ENCODE measurements at places on chromosomes 2 and 18. TPM values are rescaled to one million over a fixed set of nuclear protein-coding genes. Genes with fewer than 3 reads are reported as not detected.
A peak's percentile ranks its signal among the peaks of the same experiment; 100 is the strongest.

DNA sequence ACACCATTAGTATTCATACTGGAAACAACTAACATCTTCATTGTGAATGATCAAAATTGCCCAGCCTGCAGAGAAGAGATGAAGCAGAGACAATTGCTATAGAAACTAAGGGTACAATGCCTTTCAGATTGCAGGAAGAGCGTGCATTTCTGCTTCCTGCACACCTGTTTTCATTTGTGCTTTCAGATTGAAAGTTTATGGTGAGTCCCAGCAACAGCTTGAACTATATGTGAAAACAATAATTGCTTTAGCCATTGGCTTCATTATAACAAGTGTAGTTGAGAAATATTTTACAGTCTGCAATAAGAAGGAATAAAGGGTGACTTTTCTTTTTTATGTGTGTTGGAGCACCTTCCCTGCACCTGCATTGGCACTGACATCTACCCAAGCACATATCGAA is 136.3 kb downstream of the CD8B2 start:
- no peaks in the 10 kb centered on the region for H3K4me1 ChIP-seq
- DNase-seq, result no peak
- peaks cover 13% of the 10 kb centered on the region for H3K36me3 ChIP-seq
- H3K4me3 ChIP-seq, result no peak overlapping the region
- H3K27ac ChIP-seq, result no peak overlapping the region

Gene LYG2
- not detected for polyA plus RNA-seq

DNA sequence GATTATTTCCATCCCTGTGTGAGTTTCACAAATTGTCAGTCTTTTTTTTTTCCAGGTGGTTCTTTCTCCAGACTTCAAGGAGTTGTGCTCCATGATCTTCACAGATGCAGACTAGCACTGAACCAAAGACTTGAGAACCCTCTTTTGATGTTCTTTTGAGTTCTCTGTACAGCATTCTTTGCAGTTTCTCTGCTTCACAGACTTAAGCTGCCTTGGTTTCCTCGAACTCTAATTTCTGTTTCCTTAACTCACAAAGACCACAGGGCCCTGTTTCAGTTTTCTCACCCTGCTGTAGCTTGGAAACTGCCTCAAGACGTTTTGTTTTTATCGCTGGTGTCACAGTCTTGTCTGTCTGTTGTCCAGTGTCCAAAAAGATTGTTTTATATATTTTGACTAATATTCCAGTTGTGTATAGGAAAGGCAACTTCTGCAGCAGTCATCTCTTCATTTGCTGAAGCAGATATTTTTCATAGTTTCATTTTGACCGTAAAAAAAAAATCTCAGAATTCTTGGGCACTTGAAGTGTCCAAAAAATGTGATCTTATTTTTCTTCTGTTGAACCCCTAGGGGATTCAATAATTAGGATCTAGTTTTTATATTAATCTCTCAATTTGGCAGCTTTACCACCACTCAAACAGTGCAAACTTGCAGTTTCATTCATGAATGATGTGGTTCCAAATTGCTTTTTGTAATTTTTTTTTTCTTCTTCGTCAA is 97.0 kb upstream of the MC4R start:
- H3K27me3 ChIP-seq, result no peaks in the 10 kb centered on the region
- H3K36me3 ChIP-seq, result no peaks in the 10 kb centered on the region
- H3K4me3 ChIP-seq, result no peak overlapping the region
- H3K27ac ChIP-seq, result no peak overlapping the region

GRCh38 chr2:240467659-240468302 is 32.3 kb downstream of the GPC1 start:
- H3K27me3 ChIP-seq, result no peaks in the 10 kb centered on the region
- DNase-seq, result no peak
- no peaks in the 10 kb centered on the region for H3K36me3 ChIP-seq
- H3K27ac ChIP-seq, result no peak overlapping the region
- no peak overlapping the region for H3K4me3 ChIP-seq
- peaks cover 2% of the 10 kb centered on the region for H3K4me1 ChIP-seq

DNA sequence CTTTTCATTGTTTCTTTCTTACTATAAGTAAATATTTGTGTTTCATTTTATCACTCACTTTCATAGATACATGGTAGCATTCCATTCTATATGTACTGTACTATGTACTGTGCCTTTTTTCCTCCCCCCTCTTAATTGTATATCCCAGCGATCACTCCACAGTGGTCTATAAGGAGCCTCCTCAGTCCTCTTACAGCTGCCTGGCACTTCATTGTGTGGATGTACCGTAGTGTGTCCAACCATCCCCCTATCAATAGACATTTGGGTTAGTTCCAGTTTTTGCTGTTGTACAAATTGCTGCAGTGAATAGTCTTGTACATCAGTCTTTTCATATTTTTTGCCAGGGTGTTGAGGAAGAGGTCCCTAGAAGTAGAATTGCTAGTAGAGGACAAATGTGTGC is 21.4 kb upstream of the DRC1 start:
- H3K4me3 ChIP-seq, result no peak overlapping the region
- H3K4me1 ChIP-seq, result peaks cover 14% of the 10 kb centered on the region
- no peak for DNase-seq
- no peaks in the 10 kb centered on the region for H3K27me3 ChIP-seq
- H3K36me3 ChIP-seq, result peaks cover 64% of the 10 kb centered on the region
- no peak overlapping the region for H3K27ac ChIP-seq

- H3K36me3 ChIP-seq, result peaks cover 43% of the 10 kb centered on the region
- DNase-seq, result no peak
- no peaks in the 10 kb centered on the region for H3K27me3 ChIP-seq
- peak overlapping the region; percentile 1 for H3K27ac ChIP-seq
Observed at GRCh38 chr2:68050353-68050752, 12.5 kb downstream of the C1D start.

Gene SIX2
- polyA plus RNA-seq, result not detected

GRCh38 chr2:45729753-45730512 is 78.5 kb downstream of the PRKCE start:
- H3K4me1 ChIP-seq, result peaks cover 8% of the 10 kb centered on the region
- no peak overlapping the region for H3K4me3 ChIP-seq
- no peaks in the 10 kb centered on the region for H3K36me3 ChIP-seq
- no peak for DNase-seq
- no peak overlapping the region for H3K27ac ChIP-seq

Gene MYCN
- not detected for polyA plus RNA-seq

Gene CNTNAP5
- polyA plus RNA-seq, result not detected

DNA sequence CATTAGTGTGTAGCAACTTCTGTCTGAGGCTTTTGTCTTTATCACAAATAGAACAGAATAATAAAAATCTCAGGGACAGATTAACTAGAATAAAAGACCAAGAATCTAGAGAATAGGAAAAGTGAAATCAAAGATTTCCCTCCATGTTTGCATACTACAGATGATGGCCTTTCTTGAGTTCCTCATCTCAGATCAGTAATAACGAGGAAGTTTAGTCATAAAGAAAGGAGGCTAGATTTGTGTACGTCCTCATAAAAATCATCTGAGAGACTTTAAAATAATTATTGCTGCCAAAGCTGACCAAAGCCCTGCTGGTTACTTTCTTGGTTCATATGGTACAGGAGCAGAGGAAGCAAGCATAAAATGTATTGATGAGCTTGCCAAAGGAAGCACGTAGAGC is 117.3 kb downstream of the MIB1 start:
- no peak for DNase-seq
- H3K36me3 ChIP-seq, result peaks cover 65% of the 10 kb centered on the region
- H3K4me3 ChIP-seq, result no peak overlapping the region
- H3K4me1 ChIP-seq, result peaks cover 2% of the 10 kb centered on the region
- H3K27ac ChIP-seq, result no peak overlapping the region

DNA sequence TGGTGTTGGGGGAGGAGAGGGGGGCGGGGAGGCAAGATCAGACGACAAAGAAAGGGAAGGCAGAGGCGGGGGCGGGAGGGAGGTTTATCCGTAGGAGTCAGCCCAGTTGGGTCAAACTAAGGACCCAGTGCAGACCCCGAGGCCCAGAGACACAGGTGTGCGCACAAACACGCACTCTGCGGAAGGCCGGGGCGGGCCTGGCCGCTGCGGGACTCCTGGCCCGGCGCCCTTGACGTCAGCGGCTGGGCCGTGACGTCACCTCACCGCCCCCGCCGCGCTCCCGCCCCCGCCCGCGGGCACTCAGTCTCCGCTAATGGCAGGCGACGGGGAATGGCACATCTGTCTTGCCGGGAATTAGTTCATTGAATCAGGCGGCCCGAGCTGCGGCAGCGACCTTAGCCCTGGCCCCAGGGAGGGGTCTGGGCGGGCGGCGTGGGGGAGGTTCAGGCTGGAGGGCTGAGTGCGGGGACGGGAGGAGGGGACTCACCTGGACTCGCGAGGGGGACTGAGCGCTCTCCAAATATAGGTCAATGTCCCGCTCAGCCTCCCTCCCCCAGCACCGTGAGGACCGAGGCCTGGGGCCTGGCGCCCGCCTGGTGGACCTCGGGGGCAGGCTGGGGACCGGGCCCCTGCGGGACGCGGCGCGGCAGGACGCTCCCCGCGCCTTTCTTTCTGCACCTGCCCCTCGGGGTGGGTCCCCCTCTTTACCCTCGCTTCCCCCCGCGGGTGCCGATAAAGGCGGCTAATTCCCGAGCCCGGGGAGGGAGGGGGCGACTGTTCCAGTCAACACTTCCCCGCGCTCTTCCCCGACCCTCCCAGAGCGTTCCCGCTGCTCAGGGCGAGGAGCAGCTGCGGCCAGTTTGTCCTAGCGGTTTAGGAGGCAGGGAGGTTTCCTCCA is 15.5 kb upstream of the ECEL1 start:
- H3K36me3 ChIP-seq, result no peaks in the 10 kb centered on the region
- peak; percentile 53 for DNase-seq
- peaks cover 10% of the 10 kb centered on the region for H3K27me3 ChIP-seq
- H3K4me3 ChIP-seq, result peak overlapping the region; percentile 75

DNA sequence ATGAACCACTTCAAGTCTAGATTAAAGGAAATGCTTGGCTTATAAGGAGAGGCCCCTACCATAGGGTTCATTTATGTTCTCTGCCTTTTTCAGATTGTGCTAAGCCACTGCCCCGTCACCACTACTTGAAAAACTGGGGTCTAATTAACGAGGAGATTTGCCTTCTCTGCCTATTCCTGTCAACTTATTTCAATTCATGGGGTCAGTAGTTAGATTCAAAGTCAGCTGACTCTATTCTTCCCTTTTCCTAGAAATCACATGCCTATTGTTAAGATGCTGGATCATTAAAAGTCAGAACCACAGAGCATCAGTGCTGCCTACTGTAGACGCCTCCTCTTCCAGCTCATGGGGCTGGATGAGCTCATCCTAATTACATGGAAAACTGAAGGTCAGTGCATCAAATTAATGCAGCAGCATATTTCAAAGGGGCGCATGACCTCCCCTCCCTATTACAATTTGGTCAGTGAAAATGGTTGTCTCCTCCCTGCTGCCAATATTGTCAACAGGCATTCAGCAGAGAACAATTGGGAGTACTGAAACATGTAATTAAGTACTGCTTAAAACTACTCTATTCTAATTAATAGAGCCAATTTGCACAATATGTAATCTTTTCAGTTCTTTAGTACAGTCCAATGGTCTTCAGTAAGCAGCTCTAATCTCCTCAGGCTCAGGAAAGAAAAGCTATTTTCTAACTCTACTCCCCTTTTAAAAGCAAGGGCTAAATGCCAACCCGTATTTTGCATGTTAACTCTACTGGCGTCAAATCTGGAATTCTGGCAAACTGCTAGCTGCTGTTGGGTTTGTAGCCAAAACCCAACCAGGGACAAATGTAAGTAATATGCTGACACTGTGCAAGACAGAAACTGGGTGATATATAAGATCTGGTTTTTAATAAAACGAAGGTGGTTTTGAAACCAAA is 117.4 kb upstream of the ITGB6 start:
- DNase-seq, result no peak

GRCh38 chr18:31736630-31737029 is 24.1 kb downstream of the SLC25A52 start:
- peaks cover 3% of the 10 kb centered on the region for H3K27me3 ChIP-seq
- no peaks in the 10 kb centered on the region for H3K36me3 ChIP-seq
- DNase-seq, result no peak

DNA sequence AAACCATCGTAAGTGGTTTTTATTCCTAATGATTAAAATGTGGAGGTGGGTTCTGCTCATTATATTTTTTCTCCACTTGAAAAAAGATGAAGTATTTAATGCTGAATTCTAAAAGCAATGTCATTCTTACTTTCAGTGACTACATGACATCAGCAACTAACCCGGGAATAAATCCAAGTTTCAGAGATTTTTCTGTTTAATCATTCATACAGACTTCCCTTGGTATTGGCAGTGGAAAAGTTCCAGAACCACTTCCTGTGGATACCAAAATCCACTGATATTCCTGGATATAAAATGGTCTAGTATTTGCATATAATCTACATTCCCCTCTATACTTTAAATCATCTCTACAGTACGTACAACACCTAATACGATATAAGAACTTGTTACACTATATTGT is 128.6 kb downstream of the ZNF532 start:
- peaks cover 2% of the 10 kb centered on the region for H3K36me3 ChIP-seq

Gene NCKAP5
- polyA plus RNA-seq, result not detected

GRCh38 chr2:28893488-28893887 is 979 bp upstream of the WDR43 start:
- H3K4me3 ChIP-seq, result peak overlapping the region; percentile 52
- H3K27me3 ChIP-seq, result no peaks in the 10 kb centered on the region
- H3K36me3 ChIP-seq, result peaks cover 2% of the 10 kb centered on the region

Gene C2orf80
- not detected for polyA plus RNA-seq

DNA sequence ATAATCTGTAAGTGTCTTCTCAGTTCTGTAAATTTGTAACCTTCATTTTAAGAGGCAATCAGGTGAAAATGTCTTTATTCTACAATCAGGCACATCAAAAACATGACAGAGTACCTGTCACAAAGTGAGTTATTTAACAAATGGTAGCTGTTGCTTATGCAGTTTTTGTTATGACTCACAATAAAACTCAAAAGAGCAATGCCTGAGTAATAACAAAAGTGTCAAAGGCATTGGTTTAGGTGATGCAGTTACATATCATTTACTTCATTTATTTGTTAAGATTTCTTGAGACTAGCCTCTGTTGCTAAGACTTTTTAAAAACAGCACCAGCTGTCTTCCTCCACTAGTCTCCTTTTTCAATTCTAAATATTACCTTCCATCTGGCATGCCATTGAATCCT is 177.8 kb downstream of the KIAA1328 start:
- H3K36me3 ChIP-seq, result peaks cover 62% of the 10 kb centered on the region
- H3K27ac ChIP-seq, result no peak overlapping the region
- no peaks in the 10 kb centered on the region for H3K27me3 ChIP-seq
- no peaks in the 10 kb centered on the region for H3K4me1 ChIP-seq
- H3K4me3 ChIP-seq, result no peak overlapping the region
